ENCODE measurements at places on chromosomes 4 and X.

DNA sequence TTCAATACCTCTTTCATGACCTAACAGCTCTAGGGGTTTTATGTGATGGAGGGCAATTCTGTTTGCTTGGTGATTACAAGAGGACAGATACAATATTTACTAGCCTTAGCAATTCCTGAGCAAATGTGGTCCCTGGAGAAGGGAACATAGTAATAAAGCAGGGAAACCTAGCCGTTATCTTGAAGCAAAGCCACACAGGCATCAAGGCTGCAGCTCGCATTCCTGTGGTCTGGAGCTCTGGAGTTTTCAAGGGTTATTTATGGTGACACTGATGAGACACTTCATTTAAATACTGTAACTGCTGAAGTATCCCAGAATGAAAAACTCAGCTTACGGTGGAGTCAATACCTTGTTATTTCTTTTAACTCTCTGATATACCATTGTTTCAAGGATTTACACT is 66.8 kb downstream of the AFF2 start:
- ATAC-seq = no peak

DNA sequence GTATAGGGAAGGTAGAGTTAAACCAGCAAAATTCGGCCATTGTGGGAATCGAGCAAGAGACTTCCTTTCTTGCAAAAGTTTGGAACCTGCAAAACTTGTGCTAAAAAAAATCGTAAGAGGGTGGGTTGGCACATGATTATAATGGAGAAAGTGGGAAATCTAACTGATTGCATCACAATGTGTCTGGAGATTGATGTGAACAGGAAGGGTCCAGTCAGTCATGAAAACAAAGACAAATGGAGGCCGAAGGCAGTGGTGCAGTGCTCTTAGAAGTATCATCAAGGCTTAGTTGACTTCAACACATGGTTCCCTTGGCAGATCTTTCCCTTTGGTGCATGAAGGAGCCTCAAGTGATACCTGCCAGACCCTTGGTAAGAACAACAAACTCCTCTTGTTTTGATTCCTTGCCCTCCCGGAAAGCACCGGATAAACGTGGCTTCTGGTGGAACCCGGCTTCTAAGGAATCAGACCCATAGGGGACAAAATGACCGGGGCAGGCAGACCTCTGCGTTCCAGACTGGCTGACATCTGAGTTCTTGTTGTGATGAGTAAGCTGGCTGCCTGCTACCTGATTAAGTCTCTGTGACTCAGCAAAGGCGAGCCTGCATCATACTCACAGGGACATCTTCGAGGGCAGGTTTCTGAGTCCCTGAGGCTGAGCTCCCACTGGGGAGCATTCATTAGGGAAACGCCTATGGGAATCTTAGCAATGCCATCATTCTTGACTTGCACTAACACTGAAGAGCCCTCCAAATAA is 87.7 kb upstream of the MAP3K15 start:
- no peak for ATAC-seq

- no peak for ATAC-seq
These were observed 171.4 kb upstream of the ANXA3 start for GRCh38 chr4:78379991-78380729.

DNA sequence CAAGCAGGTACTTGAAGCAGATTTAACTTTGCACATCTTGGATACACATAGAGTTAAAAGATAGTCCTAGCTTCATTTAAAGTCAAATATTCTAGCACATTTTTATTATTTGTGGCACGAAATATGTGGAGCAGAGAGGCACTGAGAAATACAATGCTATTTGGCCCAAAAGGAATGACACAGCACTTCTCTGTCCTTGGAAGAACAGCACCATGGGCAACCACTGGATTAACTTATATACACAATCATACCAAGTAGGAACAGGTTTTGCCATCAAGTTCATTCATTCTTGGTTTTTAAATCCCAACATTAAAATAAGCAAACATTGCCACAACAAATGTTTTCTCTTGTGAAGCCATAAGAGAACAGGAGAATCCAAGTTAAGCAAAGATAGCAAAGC is 924 bp upstream of the ENAM start:
- no peak for ATAC-seq

- ATAC-seq = no peak
These were observed 436.6 kb downstream of the SPRY1 start for GRCh38 chr4:123833171-123833643.

DNA sequence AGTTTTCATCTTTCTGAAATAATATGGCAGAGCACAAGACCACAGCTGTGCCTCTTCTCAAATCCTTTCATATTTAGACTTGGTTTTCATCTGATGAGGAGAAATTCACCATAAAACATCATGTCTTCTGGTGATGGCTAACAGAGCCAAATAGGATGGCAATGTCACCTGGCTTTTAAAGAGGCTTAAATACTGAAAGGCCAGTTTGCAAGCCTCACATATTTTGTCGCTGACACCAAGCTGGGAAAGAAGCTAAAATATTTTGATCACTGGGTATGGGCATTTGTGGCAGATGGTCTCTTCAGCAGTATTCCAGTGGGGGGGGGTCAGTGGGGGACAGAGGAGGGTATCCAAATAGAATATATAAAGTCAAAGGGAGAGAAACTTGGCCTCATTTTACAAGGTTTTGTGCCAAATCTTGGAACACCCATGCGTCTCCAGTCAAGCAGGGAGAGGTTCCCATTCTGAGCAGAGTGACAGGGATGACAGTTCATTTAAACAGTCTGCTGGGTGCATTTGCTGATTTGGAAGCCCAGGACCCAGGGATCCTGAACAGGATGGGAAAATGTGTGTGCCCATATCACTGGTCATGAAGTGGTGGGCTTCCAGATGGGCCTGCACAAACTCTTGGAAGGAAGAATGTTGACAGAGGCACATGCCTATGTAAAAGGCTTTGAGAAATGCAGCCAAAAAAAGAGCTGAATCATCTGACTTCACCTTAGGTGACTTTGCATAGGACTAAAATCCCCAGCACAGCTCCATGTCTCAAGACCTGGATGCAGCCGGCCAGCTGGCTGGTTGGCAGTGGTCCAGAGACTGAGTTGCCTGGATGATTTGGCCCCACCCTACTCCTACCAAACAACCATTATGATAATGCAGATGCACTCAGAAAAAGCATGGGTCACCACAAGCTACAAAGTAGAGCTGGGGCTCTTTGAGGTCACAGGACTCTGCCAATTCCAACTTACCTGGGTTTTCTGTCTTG is 484.4 kb upstream of the NR3C2 start:
- no peak for ATAC-seq

DNA sequence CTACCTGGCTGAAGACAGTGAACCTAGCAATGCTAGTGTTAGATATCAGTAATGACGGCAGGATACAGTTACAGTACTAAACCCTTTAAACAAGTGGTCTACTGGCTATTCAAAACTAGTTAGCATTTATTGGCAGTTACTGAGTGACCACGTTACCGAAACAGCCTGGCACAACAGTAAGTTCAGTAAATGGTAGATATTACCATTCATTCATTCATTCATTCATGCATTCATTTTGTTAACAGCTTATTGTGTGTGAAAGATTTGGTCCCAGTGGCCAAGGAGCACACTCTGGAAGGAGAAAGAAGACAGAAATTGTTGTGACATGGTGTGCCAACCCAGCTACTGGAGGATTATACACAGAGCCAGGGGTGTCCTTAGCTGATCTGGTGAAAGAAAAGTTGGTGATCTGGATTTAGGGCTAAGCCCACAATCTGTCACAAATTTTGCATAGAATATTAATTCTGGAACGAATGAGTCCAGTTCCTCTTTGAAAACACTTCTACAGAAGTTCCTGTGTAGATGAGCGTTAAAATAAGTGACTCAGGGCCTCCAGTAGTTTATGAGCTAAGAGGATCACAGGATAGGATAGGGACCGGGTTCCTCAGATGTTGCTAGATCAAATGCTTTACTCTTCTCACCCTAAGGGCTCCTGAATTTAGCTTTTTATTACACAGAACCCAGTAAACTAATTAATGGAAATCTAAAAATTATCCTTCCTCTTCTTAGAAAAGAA is 179.1 kb downstream of the CBR4 start:
- ATAC-seq = no peak

- ATAC-seq = no peak
These were observed 227.8 kb downstream of the DCLK2 start for GRCh38 chr4:150305995-150306394.

GRCh38 chr4:20616313-20616712 is 83.9 kb upstream of the PACRGL start:
- ATAC-seq = peak; percentile 22

GRCh38 chr4:128287141-128287870 is at the start of gene PGRMC2:
PGRMC2 (minus strand) TSS chr4:128287813; CDS start chr4:128287790, 23 bp downstream.
- ATAC-seq = peak; percentile 2

GRCh38 chr4:55721651-55722050 is 85.6 kb upstream of the NMU start:
- no peak for ATAC-seq

DNA sequence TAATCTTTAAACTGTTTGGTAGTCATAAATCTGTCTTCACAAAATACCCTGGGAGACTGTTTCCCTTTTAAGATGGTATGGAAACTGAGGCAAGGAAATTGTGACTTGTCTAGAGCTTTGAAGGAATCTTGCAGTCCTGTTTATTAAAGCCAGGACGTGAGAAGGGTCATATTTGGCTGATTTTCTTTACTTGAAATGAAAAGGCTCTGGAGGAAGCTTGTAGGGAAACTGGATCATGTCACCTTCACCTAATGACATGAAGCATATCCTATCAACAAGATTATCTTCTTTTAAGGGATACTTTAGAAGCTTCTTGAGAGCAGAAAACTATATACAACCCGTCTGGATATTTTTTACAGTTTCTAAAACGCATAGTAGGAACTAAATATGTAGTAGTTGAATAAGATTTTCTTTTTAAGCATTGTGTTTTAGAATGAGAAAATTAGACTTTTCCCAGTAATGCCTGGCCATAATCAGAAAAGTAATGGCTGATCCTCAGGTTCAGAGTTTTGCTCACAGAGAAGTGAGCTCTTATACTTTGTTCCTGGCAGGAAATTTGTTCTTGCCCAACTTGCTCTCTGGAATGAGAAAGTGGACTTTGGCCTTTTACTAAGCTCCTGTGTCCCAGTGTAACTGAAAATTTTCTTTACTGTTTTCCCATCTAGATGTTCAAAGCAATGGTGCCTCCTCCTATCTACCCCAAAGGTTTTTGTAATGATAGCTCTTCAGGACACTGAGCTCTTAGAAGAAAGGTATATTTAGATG is 136.8 kb upstream of the AFF2 start:
- no peak for ATAC-seq

- no peak for ATAC-seq
These were observed 44.8 kb downstream of the NPFFR2 start for GRCh38 chr4:72076562-72076961.

- no peak for ATAC-seq
These were observed 90.5 kb downstream of the STOX2 start for GRCh38 chr4:183995570-183995969.

DNA sequence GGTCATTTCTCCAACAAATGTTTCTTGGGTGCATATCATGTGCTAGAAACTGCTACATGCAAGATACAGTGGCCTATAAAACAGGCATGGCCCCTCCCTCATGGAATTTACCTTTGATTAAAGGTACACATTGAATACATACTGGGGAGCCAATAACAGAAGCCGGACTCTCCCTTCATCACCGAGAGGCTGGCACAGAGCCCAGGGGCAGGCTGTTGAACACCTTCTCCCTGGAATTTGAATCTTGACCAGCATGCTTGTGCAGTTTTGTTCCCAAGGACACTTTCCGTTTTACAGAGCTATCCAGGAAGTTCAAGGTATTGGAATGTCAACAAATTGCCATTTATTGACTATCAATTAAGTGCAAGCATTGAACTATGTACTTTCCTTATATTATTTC is 33.2 kb downstream of the PPARGC1A start:
- no peak for ATAC-seq

DNA sequence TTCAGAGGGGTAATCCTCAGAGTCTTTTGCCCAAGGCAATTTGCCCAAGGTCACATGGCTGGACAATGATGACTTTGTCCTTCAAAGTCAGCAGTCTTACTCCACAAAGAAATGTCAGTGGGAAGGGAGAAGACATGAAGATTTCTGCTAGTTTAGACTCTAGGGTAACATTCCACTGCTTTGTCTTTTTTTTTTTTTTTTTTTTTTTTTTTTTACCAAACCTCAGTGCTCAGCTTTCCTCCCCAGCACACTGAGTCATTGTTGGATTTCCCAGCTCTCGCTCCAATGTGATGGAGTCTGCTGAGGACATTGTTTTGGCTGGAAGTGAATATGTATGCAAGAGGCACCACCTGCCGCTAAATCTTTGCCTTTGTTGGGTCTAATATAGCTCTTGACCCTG is 7.2 kb upstream of the C1QTNF7 start:
- no peak for ATAC-seq

GRCh38 chr4:24000470-24000831 is 110.6 kb upstream of the PPARGC1A start:
- ATAC-seq = no peak

- ATAC-seq = no peak
These were observed 11.3 kb upstream of the SLC25A6 start for GRCh38 chrX:1403228-1403627.

DNA sequence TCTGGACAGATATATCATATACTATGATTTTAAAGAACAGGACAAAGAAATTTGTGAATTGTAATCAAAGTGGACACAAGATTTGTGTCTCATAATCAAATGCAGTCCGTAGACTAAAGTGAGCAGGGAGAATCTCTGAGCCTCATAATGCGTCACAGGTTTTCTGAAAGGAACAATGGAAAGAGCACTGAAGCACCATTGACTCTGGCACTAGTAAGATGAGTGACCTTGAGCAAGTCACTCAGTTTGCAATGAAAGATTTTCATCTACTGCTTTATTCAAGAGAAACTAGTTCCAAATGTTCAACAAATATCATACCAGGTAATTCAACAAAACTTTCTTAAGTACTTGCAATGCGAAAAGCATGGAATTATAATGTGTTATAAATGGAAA is 315.3 kb downstream of the MAPK10 start:
- no peak for ATAC-seq

GRCh38 chr4:166077782-166078181 is 204.7 kb downstream of the TLL1 start:
- ATAC-seq = no peak

DNA sequence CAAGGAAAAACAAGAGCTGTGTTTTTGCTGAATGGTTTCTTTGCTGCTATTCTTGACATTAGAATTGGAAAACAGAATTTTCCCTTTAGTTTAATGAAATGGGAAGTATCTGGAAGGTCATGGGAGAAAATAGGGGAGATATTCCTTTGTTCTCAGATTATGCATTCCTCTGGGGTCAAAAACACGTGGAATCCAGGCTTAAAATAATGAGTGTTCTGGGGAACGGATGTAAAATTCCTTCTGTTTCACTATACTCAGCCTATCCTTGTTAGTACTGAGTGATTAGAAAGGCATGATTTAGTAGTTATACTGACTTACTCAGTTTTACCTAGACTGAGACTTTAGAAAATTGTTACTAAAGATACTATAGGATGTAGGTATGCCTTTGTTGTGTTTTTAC is 107.3 kb downstream of the ARHGAP10 start:
- ATAC-seq = no peak

- ATAC-seq = no peak
These were observed 574.7 kb downstream of the PCDH7 start for GRCh38 chr4:31294655-31295480.

- no peak for ATAC-seq
These were observed 14.9 kb upstream of the PDE5A start for GRCh38 chr4:119643306-119644042.
